ENCODE measurements at places on chromosomes 5 and 9.

- no peak for DNase-seq
Observed at GRCh38 chr9:34519321-34520020, 3.3 kb downstream of the ENHO start.

- no peak for DNase-seq
Observed at GRCh38 chr5:17799521-17799920, 165.3 kb downstream of the TAF11L14 start.

- no peak for DNase-seq
Observed at GRCh38 chr5:96067894-96068614, 106.4 kb upstream of the ELL2 start.

GRCh38 chr5:73214306-73214705 lies 41.3 kb downstream of the TMEM174 start:
- no peak for DNase-seq

DNA sequence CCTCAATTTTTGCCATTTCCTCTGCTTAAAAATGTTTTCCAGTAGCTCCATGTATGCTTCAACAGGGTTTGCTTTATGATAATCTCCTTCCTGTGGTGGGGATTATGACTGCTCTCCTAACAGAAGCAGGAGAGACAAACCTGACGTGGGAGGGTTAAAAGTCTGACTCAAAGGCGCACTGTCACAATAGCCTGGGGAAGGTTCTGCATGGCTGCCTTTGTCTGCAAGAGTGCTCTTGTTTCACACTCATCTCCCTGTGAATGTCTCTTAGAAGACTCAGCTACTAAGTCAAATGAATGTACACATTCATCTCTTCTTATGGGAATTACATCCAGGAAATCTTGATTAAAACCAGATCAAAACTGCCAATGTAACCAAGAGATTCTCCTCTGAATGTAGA lies 90.9 kb upstream of the MTAP start:
- no peak for DNase-seq

GRCh38 chr5:36631154-36631553 lies 24.7 kb downstream of the SLC1A3 start:
- no peak for DNase-seq

DNA sequence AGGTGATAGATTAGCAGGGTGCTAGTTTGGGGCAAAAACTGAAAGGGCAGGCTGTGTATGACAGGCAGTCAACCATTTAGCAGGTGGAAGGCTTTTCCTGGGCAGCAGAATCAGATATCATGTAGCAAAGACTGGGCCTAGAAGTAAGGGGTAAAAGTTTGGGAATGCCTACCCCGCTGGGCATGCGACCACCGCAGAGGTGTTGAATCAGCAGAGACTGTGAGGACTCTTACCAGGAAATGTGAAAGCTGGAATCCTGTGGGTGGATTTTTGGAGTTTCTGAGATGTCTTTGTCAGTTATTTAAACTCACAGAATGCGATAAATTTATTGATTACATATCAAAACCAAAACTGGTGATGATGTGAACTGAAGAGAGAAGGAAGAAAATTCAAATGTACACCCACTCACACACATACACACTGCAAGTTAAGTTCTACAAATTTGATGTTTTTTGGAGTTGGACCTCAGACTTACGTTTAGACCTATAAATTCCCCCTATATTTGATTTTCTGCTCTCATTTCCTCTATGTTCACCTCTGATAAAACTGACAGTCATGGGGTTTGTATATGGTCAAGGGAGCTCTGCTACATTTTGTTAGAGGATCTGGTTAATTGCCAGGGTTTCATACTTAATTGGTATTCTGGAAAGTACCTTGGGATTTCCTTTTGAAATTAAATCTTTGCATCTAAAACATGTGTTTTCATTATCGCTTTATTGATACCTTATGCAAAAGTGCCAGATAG lies 333.6 kb downstream of the CSNK1G3 start:
- DNase-seq, result no peak

GRCh38 chr9:92492781-92493401 lies 10.6 kb upstream of the ASPN start:
- DNase-seq, result no peak
